ENCODE measurements at places on chromosomes 2 and 18. TPM values are rescaled to one million over a fixed set of nuclear protein-coding genes. Genes with fewer than 3 reads are reported as not detected.

GRCh38 chr2:8489221-8489620 lies 192.6 kb upstream of the ID2 start:
- DNase-seq, result no peak

GRCh38 chr2:16125614-16126516 lies 185.5 kb downstream of the MYCN start:
- no peak for DNase-seq

Gene PTPRM
- 114 TPM for polyA plus RNA-seq

GRCh38 chr2:14720319-14720718 lies 87.8 kb downstream of the LRATD1 start:
- DNase-seq, result no peak

- no peak for DNase-seq
Observed at GRCh38 chr2:182368996-182369395, 57.8 kb downstream of the PDE1A start.

Gene STK11IP
- polyA plus RNA-seq, result 20.7 TPM

DNA sequence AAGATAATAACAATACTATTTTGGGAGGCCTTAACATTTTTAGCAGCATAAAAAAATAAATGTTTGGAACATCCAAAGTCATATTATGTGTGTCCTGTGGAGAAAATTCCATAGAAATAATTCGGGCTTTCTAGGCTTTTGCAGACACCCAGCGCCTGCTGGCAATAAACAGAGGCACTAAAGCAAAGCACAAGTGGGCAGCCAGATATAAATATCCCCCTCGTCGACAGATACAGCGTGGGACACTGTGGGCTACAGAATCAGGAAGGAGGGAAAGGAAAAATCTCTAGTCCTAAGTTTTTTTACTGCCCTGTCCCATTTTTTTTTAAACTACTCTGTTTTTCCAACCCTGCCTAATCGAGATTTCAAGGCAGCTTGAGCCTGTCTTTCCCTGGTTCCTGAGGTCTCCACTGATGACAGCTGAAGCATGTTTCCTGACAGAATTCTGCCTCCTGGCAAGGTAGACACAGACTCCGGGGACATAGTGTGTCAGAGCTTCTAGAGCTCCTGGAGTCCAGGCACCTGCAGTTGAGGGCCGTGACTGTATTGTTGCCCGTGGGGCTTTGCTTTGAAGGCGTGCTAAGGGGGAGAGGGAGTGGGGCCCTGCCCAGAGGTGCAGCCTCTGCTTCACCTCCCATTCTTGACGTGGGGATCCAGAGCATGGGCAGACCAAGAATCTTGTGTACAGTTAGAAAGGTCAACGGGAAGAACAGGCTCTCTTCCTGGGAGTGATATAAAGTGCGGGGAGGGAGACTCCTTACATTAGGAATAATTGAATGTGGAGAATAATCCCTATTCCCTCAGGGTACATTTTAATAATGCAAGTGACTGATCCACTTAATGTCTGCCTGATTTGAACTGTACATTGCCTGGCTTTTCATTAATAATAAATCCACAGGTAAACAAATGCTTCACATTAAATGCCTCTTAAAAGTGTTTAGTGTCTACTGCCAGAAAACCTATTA lies 232.3 kb downstream of the DCC start:
- DNase-seq, result no peak

Gene NEU2
- not detected for polyA plus RNA-seq

DNA sequence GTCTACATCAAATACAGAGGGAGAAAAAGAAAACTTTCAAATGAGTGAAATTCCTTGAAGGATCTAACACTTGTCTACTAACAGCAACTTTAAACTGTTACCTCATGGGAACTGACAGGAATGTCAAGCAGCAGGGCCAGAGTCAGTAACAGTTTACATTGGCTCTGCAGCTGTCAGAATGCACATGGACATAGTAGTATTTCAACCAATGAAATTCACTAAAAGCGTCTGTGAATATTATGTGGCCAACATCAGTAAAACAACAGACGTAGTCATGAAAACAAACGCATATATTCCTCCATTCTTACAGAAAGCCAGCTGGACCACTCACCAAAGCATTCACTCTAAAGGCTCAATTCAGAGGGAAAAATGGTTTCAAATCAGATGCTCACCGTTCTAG lies 79.3 kb upstream of the RNU4ATAC start:
- no peak for DNase-seq

DNA sequence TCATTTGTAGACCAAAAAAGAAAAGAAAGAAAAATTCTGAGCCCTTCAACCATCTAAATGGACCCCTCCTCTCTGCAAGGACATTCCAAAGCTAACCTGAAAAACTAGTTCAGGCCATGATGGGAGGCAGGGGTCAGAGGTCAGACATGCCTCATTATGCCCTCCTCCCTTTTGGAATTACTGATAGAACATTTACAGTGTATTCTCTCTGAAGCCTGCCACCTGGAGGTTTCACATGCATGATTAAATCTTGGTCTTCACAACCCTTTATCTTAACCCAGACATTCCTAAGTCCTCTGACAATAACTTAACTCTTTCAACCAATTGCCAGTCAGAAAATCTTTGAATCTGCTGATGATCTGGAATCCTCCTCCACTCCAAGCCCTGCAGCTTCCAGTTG lies 86.0 kb downstream of the SPP2 start:
- no peak for DNase-seq

Gene CABLES1
- 25.8 TPM for polyA plus RNA-seq

GRCh38 chr18:26960911-26961310 lies 95.4 kb upstream of the AQP4 start:
- no peak for DNase-seq

Gene MALT1
- 30.1 TPM for polyA plus RNA-seq

- no peak for DNase-seq
Observed at GRCh38 chr2:239721991-239722759, 303.0 kb downstream of the NDUFA10 start.

GRCh38 chr2:71157124-71157793 lies 26.8 kb downstream of the MPHOSPH10 start:
- DNase-seq, result peak; percentile 33

Gene LHCGR
- 0.25 TPM for polyA plus RNA-seq

- DNase-seq, result no peak
Observed at GRCh38 chr18:50039746-50040145, 155.2 kb downstream of the MYO5B start.

Gene CIDEA
- polyA plus RNA-seq, result not detected

GRCh38 chr18:42053188-42053781 lies 98.3 kb downstream of the PIK3C3 start:
- no peak for DNase-seq

Gene KATNAL2
- 10.3 TPM for polyA plus RNA-seq

Gene LIMS4
- polyA plus RNA-seq, result 1.1 TPM

Gene ITGB6
- 20.6 TPM for polyA plus RNA-seq

DNA sequence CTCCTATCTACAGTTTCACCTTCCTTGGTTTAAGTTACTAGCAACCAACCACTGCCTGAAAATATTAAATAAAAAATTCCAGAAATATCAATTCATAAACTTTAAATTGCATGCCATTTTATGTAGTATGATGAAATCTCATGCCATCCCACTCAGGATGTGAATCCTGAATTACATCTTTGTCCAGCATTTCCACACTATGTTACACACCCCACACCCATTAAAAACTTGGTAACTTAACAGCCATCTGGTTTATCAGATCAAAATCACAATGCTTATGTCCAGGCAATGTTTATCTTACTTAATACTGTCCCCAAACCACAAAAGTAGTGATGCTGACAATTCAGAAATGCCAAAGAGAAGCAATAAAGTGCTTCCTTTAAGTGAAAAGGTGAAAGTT lies 21.6 kb downstream of the CUL3 start:
- DNase-seq, result no peak

Gene GALNT1
- polyA plus RNA-seq, result 79.7 TPM
